ENCODE measurements at places on chromosomes 7 and 10.

DNA sequence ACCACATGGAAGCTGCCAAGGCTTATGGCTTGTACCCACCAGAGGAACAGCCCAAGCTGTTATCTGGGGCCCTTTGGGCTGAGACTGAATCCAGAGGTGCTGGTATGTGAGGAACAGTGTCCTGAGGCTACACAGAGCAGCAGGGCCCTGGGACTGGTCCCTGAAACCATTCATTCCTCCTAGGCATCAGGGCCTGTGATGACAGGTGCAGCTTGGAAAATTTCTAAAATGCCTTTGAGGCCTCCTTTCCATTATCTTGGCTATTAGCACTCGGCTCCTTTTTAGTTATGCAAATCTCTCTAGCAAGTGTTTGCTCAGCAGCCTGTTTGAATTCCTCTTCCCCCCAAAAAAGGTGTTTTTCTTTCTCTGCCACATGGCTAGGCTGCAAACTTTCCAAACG is 1151.7 kb upstream of the LRRN3 start:
- no peak for DNase-seq

DNA sequence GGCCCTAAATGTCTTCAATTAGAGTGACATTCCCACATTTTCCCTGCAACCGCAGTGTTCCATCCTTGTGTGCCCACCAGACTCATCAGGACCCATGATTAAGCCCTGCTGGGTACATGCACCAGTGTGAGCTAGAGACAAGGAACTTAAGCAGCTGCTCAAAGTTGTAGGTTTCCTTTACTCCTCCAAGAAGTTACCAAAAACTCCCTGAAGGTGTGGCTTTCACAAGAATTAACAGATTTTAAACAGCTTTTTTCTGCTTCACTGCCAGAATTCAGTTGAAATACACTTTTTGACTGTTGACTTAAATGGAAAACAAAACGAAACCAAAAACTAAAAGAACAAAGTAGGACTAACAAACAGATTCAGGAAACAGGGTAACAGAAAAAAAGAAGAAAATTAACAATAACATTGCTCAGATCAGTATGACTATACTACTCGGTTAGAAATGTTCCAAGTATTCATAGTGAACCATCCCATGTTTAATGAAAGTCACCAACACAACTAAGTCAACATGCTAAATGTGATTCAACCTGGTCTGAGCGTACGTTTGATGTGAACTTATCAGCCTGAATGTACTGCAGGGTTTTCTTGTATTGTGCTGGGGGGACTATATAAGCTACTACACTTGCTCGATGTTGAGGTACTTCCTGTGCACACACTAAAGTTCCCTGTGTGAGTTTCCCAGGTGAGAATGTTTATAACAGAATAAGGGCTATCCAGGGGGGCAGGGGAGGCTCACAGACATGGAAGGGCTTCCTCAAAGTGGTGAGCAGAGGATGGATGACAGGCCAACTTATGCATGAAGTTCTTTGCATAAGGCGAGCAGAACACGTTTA is 22.2 kb downstream of the SLC37A3 start:
- DNase-seq, result no peak

- no peak for DNase-seq
These were observed 16.0 kb upstream of the LMOD2 start for GRCh38 chr7:123639631-123640030.

GRCh38 chr7:143263266-143264195 is at the start of gene GSTK1:
Gene GSTK1 (plus strand): TSS chr7:143263441. CDS start chr7:143263514, 73 bp downstream.
- DNase-seq, result peak; percentile 54
